Right ventricle myocardium inferior (tissue), 1 donor: ENCODE measurements at places on chromosomes 2 and 18.

DNA sequence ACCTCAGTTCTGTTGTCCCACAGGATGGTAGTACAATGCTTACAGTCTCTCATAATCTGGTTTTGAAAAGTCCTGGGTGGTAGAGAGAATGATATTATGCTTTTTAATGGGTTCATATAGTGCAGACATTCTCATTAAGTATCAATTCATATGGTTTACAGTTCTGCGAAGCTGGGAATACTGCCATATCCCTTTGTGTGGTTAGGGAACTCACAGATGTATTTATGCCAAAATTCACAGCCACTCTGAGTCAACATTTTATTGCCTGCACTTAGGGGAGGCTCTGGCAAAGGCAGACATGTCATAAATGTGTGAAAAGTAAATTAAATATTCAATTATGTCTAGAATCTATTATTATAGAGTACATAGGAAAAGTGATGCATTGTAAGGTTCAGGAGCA is 808.2 kb downstream of the SUCLG1 start:
- DNase-seq, result no peak

- no peak for DNase-seq
Measured at GRCh38 chr2:24080701-24081100, 3.9 kb downstream of the TP53I3 start.

GRCh38 chr2:171858397-171858958 is 35.6 kb downstream of the SLC25A12 start:
- DNase-seq, result no peak

GRCh38 chr2:142756430-142756829 is 121.0 kb upstream of the KYNU start:
- no peak for DNase-seq

- DNase-seq, result no peak
Measured at GRCh38 chr2:26709323-26710110, 17.0 kb downstream of the KCNK3 start.

GRCh38 chr2:71950256-71951082 is 197.2 kb downstream of the CYP26B1 start:
- no peak for DNase-seq

DNA sequence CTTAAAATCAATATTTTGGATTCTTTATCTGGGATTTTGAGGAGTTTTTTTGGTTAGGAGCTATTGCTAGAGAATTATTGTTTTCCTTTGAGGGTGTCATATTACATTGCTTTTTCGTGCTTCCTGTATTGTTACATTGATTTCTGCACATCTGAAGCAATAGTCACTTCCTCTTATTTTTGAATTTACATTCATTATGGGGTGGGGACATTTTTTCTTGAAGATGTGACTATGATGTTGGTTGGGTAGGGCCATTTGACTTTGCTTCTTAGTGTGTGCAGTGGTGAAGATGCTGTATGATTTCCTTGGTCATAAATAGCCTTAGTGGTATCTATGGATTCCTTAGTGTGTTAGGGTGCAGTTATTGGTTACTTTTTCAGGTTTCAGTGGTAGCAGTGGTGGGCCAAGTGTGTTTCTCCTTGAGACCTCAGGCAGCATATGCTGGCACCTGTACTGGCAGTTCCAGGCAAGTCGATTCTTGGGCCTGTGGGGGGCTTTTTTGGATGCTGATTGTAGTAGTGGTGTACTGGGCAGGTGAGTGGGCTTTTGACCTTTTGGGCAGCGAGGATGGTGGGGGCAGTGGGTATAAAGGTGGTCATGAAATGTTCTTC is 61.8 kb downstream of the ARHGAP25 start:
- DNase-seq, result no peak
